Midbrain (tissue), 1 donor: ENCODE measurements at places on chromosomes 4 and X.

DNA sequence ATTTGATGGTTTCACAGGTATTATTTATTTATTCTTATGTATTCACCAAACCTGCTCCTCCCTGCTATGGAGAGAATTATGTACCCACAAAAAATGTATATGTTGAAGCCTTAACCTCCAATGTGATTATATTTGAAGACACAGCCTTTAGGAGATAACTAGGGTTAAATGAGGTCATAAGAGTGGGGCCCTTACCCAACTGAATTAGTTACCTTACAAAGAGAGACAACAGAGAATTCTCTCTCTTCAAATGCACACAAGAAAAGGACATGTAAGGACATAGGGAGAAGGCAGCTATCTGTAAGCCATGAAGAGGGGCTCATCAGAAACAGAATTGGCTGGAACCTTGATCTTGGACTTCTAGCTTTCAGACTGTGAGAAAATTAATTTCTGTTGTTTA, 44.0 kb downstream of the ZGRF1 start:
- DNase-seq, result no peak

GRCh38 chr4:3255611-3256186, 6.7 kb downstream of the MSANTD1 start:
- no peak for DNase-seq

DNA sequence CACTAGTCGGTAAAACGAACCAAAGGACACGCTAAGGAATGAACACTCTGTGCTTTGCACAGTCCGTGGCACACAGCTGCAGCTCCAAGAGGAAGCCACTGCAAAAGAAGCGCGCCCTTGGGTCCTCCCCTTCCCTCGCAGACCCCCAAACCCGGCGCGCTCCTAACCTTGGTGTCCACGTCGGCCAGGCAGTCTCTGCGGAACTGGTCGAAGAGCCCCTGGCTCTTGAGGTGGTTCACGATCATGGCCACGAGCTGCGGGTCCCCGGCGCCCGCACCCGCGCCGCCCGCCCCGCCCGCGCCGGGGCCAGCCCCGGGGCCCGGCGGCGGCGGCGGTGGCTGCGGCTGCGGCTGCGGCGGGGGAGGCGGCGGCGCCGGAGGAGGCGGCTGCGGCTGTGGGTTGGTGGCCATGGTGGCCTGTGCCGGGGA, 333 bp downstream of the BOD1L1 start:
- no peak for DNase-seq

DNA sequence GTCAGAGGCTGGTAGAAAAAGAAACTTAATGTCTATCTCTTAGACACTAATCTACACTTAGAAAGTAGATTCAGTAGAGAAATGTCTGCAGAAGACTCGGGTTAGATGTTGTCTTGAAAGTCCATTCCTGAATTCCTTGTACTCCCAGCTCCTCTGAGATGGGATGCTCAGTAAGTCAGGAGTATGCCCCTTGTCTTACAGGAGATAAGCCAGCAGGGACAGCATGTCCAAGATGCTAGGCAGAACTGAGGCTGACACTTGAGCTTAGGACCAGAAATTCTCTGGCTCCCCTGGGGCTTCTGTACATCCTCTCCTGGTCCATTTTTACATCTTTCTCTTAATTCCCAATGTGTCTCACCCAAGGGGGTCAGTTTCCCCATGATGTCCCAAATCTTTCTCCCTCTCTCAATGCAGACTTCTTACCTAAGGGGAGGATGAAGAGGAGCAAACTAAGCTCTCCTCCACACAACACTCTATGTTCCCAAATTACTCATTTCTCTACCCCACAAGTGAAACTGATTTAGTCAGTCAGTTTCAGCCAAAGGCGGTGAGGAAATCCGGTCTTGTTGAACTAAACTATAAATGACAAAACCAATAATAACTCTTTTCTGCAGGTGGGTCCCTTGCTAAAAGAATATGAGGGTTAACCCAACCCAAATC, 558.2 kb upstream of the DIPK2B start:
- DNase-seq, result no peak

DNA sequence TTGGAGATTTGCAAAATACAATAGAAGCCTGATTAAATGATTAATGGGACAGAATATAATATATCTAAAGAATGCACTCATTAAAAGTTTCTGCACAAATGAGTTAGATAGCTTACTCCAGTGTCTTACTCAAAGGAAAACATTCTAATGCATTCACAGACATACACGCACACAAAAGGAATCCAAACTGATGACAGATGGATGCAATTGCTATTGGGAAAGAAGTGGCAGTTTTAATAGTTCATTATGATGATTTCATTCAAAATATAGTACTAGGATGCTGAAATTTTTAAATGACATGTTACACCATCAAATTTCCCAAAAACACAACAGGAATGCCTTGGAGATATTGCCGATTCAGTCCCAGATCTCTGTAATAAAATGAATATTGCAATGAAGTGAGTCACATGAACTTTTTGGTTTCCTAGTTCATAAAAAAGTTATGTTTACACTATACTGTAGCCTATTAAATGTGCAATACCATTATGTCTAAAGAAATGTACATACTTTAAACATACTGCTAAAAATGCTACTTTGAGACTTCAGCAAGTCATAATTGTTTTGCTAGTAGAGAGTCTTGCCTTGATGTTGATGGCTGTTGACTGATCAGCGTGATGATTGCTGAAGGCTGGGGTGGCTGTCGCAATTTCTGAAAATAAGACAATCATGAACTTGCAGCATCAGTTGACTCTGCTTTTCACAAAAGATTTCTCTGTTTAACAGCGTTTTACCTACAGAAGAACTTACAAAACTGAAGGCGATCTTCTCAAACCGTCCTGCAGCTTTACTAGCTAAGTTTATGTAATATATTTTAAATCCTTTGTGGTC, 45.6 kb downstream of the BBS12 start:
- no peak for DNase-seq

DNA sequence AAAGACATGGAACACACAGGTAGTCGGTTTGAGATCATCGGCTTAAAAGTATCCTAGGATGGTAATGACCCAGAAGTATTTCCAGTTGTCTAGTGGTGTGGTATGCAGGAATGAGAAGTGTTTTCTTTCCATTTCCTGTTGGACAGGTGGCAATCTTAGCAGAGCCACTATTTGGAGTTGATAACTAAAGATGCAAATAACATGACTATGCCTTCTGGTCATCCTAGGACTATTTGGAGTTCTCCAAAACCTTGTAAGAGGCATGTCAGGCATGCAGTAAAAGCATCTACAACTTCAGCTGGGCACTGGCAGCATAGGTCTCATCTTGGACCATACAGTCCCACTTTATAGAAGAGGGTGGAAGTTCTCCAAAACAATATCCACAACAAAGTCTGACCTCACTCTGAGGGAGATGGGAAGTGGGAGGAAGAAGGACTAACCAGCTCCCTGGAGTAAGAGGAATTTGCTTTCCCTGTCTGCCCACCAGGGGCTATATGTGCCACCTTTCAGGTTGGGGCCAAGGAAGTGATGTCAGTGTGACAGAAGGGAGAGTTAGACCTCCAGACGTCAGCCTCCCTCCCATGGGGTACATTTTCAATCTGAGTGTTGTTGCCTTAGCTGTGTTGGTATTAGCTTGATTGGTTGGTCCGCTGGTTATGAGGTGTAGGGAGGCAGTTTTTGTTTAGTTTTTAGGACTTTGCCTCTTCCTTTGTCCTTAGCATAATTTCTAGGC, 101.2 kb upstream of the MYOZ2 start:
- no peak for DNase-seq

GRCh38 chrX:45811326-45811725, 610.6 kb upstream of the DIPK2B start:
- no peak for DNase-seq

- no peak for DNase-seq
These were observed 23.6 kb downstream of the SH3KBP1 start for GRCh38 chrX:19863857-19864223.
